ENCODE measurements at places on chromosomes 6 and 20.

GRCh38 chr6:6973721-6974120 is 134.0 kb upstream of the RREB1 start:
- DNase-seq = no peak

- no peak for DNase-seq
Measured at GRCh38 chr6:69953491-69953890, 87.1 kb downstream of the COL19A1 start.

DNA sequence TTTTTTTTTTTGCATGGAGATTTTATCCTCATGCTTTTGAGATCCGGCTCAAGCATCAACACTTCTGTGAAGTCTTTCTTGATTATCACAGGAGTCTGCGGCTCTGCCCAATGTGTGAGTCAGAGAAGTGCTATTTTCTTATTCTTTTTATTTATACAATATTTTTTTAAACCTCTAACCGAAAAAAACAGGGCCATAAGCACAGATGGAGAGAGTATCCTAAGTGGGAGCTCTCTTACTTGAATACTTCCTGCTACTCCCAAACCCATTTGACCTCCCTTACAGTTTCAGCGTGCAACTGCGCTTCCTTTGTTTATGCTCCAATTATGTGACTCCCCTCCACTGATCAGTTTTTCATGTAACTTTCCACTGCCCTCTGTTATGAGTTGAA is 8.7 kb upstream of the ATXN1 start:
- DNase-seq = no peak

DNA sequence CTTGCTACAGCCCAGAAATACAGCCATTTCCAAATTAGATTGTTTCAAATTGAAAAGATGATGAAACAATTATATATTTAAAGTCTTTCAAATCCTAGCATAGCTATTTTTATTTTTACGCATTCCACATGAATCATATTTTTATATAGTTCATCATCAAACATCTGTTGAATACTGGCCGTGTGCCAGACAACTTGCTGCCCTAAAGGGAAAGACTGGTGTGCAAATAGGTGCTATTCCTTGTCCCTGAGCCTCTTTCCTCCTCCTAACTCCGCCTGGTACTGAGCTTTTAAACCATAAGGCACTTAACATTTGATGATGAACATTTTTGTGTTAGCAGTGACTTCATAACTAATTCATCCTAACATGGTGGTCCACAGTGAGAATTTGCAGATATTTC is 18.7 kb upstream of the PLCG1 start:
- no peak for DNase-seq

- DNase-seq = no peak
Measured at GRCh38 chr6:6569811-6570164, 18.7 kb upstream of the LY86 start.

DNA sequence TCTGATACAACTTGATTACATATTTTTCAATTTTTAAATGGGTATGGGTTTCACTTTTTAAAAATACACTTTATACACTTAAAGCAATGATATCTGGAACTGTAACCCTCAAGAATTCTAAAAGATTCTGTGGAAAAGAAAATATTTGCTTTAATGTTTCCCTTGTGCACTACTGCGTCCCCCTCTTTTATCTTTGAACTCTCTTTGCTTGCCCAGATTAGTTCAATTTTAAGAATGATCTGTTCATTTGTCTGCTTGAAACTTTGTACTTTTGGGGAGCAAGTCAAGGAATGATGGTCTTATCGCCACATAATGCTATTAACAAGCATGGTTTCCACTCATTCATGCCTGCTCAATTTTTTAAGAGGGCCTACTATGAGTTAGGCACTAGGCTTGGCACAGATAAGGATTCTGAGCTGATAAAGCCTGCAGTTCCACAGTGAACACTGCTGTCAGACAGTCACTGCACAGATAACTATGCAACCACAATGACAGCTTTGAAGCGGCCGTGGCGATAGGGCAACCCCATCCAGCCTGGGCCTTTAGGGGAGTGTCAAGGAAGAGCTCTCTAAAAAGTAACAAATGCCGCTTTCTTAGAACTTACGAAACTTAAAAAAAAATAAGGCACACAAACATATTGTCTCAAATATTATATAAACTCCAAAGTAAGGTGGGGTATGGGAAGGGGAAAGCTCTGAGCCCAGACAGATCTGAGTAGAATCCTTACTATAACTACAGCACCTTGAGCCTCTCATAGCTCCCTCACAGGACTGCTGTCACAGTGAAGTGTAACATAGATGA is 29.7 kb downstream of the FYN start:
- DNase-seq = no peak

DNA sequence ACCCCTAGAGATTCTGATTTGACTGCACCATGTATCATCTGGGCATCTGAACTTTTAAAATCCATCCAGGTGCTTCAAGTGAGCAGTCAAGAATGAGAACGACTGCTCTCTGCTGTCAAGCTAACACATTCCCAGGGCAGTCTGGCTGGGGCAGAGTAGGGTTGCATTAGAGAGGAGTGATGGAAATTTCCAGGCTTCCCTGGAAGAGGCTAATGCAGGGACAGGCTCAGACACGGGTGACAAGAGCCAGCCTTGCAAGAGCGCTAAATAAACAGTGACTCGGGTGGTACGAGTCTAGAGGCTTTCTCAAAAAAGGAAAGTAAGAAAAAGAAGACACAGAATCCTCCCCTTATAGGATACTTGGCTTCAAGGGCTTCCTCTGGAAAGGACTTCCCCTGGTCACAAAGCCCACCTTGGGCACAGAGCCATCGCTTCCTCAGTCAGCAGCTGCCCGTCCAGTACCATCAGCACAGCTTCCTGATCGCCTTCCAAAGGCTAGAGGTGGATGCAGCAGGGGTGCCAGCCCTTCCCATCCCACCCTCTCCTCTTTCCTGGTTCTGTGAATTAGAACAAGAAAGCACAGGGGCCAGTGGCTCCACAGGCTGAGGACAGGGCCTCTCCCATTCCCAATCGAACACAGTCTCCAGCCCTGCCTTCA is 177.4 kb upstream of the RREB1 start:
- no peak for DNase-seq

DNA sequence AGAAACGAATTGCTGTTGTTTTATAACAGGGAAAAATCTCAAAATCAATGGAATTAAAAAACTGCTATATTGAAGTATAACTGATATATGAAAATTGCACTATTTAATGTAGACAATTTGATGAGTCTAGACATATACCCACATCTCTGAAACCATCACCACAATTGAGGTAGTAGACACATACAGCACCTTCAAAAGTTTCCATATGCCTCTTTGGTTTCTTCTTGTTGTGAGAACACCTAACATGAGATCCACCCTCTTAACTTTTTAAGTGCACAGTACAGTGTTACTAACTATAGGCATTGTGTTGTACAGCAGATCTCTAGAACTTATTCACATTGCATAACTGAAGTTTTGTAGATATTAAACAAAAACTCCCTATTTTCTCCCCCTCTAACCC is 14.0 kb upstream of the SLC17A5 start:
- DNase-seq = no peak

DNA sequence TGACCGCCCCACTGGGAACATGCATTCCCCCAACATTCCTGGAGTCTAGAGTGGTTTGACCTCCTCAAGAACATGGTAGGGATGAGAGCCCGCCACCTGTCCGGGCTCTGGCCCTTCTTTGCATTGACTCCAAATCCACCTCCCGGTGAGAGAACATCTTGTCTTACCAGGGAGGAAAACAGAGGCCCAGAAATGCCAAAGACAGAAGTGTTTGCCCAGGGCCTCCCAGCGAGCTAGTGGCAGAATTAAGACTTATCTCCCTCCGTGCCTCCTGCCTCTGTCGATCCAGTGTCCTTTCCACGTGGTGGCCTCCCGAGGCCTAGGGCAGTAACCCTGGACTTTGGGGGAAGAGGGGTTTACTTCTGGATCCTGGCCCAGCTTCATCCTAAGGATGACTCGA is 134.8 kb downstream of the JPH2 start:
- peak; percentile 29 for DNase-seq

- no peak for DNase-seq
Measured at GRCh38 chr6:161068321-161068741, 76.8 kb downstream of the MAP3K4 start.

GRCh38 chr6:93398723-93399122 is 20.6 kb downstream of the EPHA7 start:
- DNase-seq = no peak

DNA sequence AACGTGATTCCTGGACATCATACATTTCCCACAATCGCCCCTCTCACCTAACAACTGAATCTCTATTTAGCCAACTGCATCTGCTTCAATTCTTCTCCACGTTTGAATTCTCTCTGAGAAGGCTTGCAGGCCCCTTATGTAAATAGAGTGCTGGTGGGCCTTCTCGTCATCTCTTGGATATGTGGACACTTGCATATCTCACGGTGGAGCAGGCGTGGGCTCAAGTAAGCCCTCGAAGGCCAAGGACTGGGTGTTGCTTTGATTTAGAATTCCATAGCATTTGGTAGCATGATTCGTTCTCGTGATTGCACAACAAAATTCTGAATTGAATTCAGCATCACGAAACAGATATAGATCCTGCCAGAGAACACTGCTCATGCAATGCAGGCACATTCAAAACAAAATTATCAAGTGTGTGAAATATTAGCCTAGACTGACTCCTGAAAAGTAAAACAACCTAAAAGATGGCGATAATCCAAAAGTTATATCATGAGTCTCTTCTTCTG is 613.6 kb downstream of the TFAP2A start:
- DNase-seq = no peak

GRCh38 chr6:120373185-120373584 is 961.1 kb downstream of the TBC1D32 start:
- DNase-seq = no peak

DNA sequence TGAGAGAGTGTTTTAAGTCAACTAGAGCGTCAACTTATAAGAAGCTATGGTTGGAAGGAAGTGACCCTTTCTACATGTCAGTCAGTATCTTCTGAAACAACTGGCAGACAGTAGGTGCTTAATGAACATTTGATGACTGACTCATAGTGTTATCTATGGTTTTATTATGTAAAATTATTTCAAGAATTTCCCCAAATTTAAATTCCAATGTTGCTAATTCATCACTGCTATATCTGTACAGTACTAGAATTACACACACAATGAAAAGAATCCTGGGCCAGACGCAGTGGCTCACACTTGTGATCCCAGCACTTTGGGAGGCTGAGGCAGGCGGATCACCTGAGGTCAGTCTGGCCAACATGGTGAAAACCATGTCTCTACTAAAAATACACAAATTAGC is 721.4 kb upstream of the FLRT3 start:
- no peak for DNase-seq

- DNase-seq = peak; percentile 55
Measured at GRCh38 chr20:41865938-41866337, 247.8 kb upstream of the CHD6 start.

DNA sequence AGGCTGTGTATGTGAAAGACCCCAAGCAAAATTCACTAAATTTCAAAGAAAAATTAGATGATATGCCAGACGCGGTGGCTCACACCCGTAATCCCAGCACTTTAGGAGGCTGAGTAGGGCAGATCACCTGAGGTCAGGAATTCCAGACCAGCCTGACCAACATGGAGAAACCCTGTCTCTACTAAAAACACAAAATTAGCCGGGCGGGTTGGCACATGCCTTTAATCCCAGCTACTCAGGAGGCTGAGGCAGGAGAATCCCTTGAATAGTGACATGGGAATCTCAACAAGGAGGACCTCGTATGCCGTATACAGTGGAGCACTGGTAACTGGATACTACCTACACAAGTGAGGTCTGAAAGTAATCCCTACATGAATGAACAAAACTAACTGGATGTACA is 92.7 kb upstream of the JARID2 start:
- DNase-seq = no peak

DNA sequence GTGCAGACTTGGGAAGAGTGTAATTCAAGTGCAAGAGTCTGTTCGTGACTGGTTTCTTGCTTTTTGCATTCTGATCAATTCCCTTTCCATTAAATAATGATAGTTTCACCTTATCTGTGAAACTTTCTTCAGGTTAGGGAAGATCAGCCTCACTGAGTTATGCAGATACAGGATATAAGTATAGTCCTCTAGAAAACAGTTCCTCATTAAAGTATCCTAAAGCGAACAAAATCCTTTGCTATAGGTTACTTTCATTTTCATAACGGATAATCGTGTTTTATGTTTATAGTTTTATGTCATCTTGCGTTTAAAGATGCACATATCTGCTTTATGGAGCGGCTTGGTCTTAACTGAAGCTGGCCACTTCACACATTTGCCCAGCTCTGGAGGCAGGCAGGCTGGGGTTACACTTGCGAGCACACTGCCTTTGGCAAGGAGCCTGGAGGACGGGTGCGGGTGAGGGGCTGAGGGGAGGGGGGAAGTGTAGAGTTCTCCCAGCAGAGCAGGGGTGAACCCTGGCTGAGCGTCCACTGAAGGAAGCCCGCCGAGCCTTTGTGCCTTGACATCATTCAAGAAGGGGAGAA is 123.5 kb upstream of the IFNGR1 start:
- no peak for DNase-seq

DNA sequence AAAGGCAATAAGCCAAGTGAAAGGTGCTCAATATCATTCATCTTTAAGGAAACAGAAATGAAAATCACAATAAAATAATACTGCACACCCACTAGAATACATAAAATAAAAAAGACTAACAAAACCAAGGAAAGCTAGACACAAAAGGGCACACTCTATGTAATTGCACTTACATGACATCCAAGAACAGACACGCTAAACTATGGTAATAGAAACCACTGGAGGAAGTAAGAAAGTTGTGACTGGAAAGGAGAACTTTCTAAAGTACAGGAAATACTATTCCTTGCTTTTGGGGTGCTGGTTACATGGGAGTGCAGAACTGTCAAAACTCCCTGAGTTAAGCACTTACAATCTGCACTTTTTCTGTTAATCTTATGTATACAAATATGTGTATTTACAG is 253.7 kb upstream of the RUNX2 start:
- no peak for DNase-seq

DNA sequence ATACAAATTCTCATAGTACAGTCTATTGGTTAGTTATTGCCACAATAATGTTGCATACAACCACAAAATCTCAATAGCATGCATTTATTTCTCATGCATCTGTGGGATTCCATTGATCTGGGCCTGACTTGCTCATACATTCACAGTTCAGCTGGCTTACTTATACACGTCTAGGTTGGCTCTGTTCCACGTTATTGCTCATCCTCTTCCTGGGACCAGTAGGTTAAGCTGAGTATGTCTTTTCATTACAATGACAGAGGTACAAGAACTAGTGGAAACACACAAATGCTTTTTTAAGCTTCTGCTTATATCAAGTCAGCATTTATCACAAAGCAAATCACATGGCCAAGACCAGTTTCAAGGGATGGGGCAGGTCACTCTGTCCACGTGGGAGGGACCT is 485.3 kb upstream of the BTBD3 start:
- no peak for DNase-seq

DNA sequence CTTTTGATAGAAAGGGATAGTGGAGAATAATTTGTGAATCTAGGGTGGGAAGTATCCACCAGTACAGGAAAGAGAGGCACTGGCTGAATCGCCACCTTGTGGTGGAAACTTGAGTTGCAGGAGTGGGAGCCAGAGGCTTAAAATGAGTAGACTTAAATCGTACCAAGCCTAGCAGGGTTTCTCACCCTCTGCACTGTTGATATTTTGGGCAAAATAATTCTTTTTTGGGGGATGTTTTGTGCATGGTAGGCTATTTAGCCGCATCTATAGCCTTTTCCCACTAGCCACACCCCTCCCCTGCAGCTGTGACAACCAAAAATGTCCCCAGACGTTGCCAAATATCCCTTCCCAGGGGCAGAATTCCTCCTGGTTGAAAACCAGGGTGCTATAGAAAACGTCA is 119.1 kb downstream of the DHX35 start:
- peak; percentile 84 for DNase-seq

GRCh38 chr6:167416676-167417430 is 92.0 kb downstream of the TTLL2 start:
- peak; percentile 45 for DNase-seq
